ENCODE measurements at places on chromosomes 1 and 21. TPM values are rescaled to one million over a fixed set of nuclear protein-coding genes. Genes with fewer than 3 reads are reported as not detected.

TGFB2 gene
- total RNA-seq = 7.9 TPM

RHBG gene
- not detected for total RNA-seq

CLDN14 gene
- not detected for total RNA-seq

MUTYH gene
- total RNA-seq = 56.7 TPM

RBM11 gene
- total RNA-seq = 28.5 TPM

DNA sequence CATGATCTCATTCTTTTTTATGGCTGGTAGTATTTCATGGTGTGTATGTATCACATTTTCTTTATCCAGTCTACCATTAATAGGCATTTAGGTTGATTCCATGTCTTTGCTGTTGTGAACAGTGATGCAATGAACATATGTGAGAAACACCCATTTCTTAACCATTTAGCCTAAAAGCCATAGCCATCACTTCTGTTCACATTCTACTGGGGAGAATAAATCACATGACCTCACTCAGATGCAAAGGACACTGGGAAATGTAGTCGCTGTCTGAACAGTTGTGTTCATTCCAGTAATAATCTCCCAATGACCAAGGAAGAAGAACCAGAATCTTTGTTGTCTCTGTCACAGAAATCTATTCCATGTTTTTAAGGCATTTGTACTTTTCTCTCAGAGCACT lies 15.1 kb upstream of the PLA2G2E start:
- H3K36me3 ChIP-seq = no peaks in the 10 kb centered on the region
- no peaks in the 10 kb centered on the region for H3K4me1 ChIP-seq

DNA sequence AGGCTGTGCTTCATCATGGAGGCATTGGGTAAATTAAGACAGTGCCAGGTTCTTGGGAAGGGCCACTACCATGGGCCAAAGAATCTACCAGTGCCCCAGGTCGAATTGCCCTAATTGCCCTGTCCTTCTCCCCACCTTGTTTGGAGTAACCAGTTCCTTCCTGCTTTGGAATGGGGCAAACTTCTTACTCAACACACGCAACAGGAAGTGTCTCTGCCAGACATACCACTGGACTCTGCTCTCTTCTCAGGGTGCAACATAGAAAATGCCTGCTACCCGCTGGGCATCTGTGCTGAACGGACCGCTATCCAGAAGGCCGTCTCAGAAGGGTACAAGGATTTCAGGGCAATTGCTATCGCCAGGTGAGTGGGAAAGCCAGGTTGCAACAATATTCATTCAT lies 15.8 kb downstream of the CDA start:
- H3K27ac ChIP-seq = no peak overlapping the region
- DNase-seq = no peak
- H3K27me3 ChIP-seq = no peaks in the 10 kb centered on the region
- H3K4me3 ChIP-seq = no peak overlapping the region
- H3K4me1 ChIP-seq = no peaks in the 10 kb centered on the region

DNA sequence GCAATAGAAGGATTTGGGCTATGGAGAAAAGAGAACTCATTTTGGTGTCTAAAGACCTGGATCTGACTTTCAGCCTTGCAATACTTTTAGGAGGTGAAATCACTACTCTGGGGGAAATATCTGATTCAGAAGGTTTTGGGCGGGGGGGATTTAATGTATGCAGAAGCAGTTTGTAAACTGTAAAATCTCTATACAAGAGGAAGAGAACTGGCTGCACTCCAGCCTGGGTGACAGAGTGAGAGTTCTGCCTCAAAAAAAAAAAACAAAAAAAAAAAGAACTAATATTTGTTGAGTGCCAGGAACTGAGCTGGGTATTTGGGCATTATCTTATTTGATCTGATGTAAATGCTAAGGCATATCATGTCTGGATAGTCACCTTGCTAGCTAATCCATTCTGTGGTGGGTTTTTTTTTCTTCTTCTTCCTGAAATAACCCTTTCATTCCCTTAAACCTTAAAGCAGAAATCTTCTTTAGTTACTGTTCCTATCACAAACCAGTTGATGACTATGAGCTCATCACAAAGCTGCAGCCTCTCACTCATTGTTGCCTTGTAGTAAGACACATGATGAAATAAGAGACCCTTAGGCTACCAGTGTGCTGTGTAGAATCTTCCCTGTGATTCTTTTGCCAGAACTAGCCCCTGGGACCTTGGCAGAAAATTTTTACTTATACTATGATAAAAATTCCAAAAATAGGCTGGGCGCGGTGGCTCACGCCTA lies 35.6 kb upstream of the SLC16A1 start:
- no peak overlapping the region for H3K4me3 ChIP-seq
- no peaks in the 10 kb centered on the region for H3K27me3 ChIP-seq
- no peak for DNase-seq
- H3K36me3 ChIP-seq = no peaks in the 10 kb centered on the region
- H3K27ac ChIP-seq = no peak overlapping the region

- no peak overlapping the region for H3K27ac ChIP-seq
- no peaks in the 10 kb centered on the region for H3K27me3 ChIP-seq
- no peak for DNase-seq
- H3K4me1 ChIP-seq = no peaks in the 10 kb centered on the region
- H3K4me3 ChIP-seq = no peak overlapping the region
Measured at GRCh38 chr1:25735956-25736529, 64.0 kb upstream of the SELENON start.

- H3K27ac ChIP-seq = no peak overlapping the region
- H3K4me1 ChIP-seq = peaks cover 38% of the 10 kb centered on the region
- peaks cover 11% of the 10 kb centered on the region for H3K27me3 ChIP-seq
- DNase-seq = peak; percentile 34
Measured at GRCh38 chr1:30085811-30086770, 637.3 kb downstream of the MATN1 start.

DNA sequence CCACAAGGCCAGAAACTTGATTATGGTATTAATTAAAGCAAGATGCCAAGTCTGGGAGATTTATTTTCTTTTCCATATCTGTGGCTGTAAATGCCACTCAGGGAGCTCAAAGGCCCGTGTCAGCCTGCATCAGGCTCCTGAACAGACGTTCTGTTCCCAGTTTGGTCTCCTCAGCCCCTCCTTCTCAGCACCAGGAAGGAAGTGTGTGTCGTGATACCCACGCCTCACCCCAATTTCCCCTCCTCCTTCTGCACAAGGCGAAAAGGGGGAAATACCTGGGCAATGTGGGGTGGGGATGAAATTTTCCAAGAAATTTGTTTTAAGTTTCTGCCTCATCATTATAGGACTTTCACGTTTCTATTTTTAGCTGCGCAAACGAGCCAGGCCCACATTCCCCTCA lies 112.0 kb downstream of the SYF2 start:
- H3K27ac ChIP-seq = no peak overlapping the region
- no peak for DNase-seq
- no peaks in the 10 kb centered on the region for H3K4me1 ChIP-seq

DNA sequence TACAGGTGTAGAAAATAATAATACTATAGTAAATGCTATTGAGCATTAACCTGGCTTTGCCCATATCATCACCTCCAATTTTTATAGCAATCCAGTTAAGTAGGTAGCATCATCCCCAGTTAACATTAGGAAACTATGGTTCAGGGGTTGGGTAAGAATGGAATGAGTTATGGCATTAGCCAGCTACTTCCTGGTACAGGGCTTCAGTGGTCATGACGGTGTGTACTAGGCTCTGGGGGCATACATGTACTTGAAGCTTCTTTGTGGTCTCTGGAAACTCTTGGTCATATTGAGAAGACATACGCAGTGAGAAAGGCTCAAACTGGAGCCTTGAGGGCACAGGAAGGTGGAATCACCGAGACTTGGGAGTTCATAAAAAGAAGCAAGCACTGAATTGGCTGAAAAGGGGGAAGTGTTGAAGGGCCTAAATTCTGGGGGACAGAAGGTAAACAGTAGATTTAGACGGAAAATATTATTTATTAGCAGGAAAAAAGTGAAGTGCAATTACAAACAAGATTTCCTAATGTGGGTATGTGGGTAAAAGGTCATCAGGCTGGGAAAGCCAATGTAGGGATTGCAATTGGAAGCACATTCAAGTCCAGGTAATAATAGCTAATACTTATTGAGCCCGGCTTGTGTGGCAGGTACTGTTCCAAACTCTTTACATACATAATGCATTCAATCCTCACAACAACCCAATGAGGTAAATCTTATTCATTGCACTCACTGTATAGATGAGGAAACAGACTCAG lies 114.2 kb upstream of the ATP1A1 start:
- H3K4me3 ChIP-seq = no peak overlapping the region
- no peaks in the 10 kb centered on the region for H3K4me1 ChIP-seq
- H3K36me3 ChIP-seq = no peaks in the 10 kb centered on the region
- no peak for DNase-seq
- H3K27me3 ChIP-seq = no peaks in the 10 kb centered on the region

- peak within 1 kb of the TSS; percentile 55 for H3K4me3 ChIP-seq
- no peaks in the 10 kb centered on the region for H3K36me3 ChIP-seq
- DNase-seq = no peak
- peaks cover 20% of the 10 kb centered on the region for H3K4me1 ChIP-seq
- no peaks in the 10 kb centered on the region for H3K27me3 ChIP-seq
Measured at GRCh38 chr1:53946252-53947171, at the start of gene LRRC42. Gene LRRC42, plus strand, starts transcription at chr1:53946350. Its CDS starts 5,650 bp downstream, at chr1:53952000.

GRCh38 chr1:175390081-175390481 lies 197.5 kb upstream of the KIAA0040 start:
- H3K36me3 ChIP-seq = no peaks in the 10 kb centered on the region
- H3K4me1 ChIP-seq = no peaks in the 10 kb centered on the region
- H3K27me3 ChIP-seq = no peaks in the 10 kb centered on the region
- DNase-seq = no peak
- no peak overlapping the region for H3K4me3 ChIP-seq

DNA sequence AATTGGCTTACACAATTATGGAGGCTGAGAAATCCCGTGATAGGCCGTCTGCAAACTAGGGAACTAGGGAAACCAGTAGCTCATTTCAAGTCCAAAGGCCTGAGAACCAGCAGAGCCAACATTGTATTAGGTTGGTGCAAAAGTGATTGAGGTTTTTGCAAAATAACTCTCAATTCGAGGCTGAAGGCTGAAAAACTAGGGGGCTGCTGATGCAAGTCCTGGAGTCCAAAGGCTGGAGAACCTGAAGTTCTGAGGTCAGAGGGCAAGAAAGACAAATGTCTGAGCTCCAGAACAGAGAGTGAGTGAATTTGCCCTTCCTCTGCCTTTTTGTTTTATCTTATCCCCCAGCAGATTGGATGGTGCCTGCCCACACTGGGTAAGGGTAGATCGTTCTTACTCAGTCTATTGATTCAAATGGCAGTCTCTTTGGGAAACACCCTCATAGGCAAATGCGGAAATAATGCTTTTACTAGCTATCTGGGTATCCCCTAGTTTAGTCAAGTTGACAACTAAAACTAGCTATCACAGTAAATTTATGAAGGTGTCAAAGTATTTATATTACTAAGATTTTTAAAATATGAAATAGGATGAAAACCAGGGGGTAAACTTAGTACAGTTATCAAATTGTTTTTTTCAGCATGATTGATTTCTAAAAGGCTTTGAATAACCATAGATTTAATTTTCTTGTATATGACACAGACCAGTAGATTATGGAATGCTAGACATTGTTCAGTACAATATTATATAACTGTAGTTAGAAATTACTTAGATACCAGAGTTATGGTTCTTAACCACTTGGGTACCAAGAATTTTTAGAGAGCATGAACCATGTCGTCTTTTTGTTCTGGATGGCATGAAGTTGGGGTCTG lies 15.4 kb downstream of the RABGAP1L start:
- H3K4me1 ChIP-seq = no peaks in the 10 kb centered on the region
- H3K27ac ChIP-seq = no peak overlapping the region
- H3K27me3 ChIP-seq = no peaks in the 10 kb centered on the region
- no peaks in the 10 kb centered on the region for H3K36me3 ChIP-seq
- DNase-seq = no peak

- H3K4me3 ChIP-seq = no peak overlapping the region
- H3K4me1 ChIP-seq = peaks cover 23% of the 10 kb centered on the region
- DNase-seq = no peak
Measured at GRCh38 chr1:203622486-203622885, 4.1 kb upstream of the ATP2B4 start.

GRCh38 chr1:161020509-161021164 lies at the start of gene F11R:
Gene F11R, minus strand, starts transcription at chr1:161021152. Its CDS starts 79 bp downstream, at chr1:161021073.
- peaks cover 44% of the 10 kb centered on the region for H3K27me3 ChIP-seq
- no peak within 1 kb of the TSS for H3K27ac ChIP-seq
- H3K4me1 ChIP-seq = no peaks in the 10 kb centered on the region
- DNase-seq = no peak

DNA sequence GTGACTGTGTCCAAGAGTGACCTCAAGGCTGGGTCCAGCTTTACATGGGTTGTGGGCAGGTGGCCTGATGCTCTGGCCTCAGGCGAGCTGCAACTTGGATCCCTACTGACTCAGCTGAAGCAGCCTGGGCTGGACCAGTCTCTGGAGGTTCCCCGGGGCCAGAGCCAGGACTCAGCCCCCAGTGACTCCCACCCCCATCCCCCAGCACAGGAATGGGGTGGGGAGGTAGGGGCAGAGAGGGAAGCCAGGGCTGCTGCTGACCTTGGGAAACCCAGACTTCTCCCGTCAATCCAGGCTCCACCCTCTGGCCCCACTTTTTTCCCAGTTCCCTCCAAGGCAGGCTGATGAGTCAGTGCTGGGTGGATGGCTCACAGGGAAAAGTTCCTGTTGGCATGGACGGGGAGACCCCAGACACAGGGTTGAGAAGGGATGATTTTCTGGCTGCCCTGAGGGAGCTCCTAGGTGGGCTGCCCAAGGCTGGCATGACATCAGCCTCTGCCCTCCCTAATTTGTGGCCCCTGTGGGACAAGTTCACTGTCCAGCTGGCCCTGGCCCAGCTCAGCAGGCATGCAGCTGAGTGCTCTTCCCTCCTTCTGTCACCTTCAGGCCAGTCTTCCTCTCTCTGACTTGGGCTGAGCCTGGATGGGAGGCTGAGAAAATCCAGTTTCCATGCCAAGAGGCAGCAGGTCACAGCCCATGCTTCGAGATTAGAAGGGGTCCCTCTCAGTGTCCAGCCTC lies 2.2 kb downstream of the ZC3H12A start:
- DNase-seq = peak; percentile 65
- H3K4me3 ChIP-seq = peak overlapping the region; percentile 72
- peaks cover 28% of the 10 kb centered on the region for H3K36me3 ChIP-seq
- peak overlapping the region; percentile 97 for H3K27ac ChIP-seq

- H3K27ac ChIP-seq = no peak overlapping the region
- H3K4me3 ChIP-seq = no peak overlapping the region
- H3K4me1 ChIP-seq = no peaks in the 10 kb centered on the region
- no peak for DNase-seq
- H3K27me3 ChIP-seq = no peaks in the 10 kb centered on the region
Measured at GRCh38 chr1:203295796-203296195, 9.5 kb upstream of the BTG2 start.

GRCh38 chr1:56025942-56026341 lies 553.4 kb downstream of the PLPP3 start:
- no peaks in the 10 kb centered on the region for H3K36me3 ChIP-seq
- no peak overlapping the region for H3K27ac ChIP-seq
- H3K27me3 ChIP-seq = no peaks in the 10 kb centered on the region
- H3K4me3 ChIP-seq = no peak overlapping the region
- no peaks in the 10 kb centered on the region for H3K4me1 ChIP-seq

- no peaks in the 10 kb centered on the region for H3K27me3 ChIP-seq
- DNase-seq = no peak
- no peaks in the 10 kb centered on the region for H3K4me1 ChIP-seq
- peak overlapping the region; percentile 85 for H3K27ac ChIP-seq
- no peaks in the 10 kb centered on the region for H3K36me3 ChIP-seq
- peak overlapping the region; percentile 75 for H3K4me3 ChIP-seq
Measured at GRCh38 chr1:17539118-17539476, 401 bp upstream of the ARHGEF10L start.

Measured in tibial nerve (tissue), 4 donors.